ENCODE measurements at places on chromosomes 2 and 18. TPM values are rescaled to one million over a fixed set of nuclear protein-coding genes. Genes with fewer than 3 reads are reported as not detected.

DGUOK gene
- total RNA-seq = 57.9 TPM

LRP2 gene
- 11.5 TPM for total RNA-seq

COPS7B gene
- total RNA-seq = 27.7 TPM

PEX13 gene
- 61.1 TPM for total RNA-seq

ALLC gene
- not detected for total RNA-seq

KRTCAP3 gene
- 0.46 TPM for total RNA-seq

GALR1 gene
- total RNA-seq = 7.8 TPM

ALKAL2 gene
- 1.4 TPM for total RNA-seq

C18orf54 gene
- total RNA-seq = 9.2 TPM

CRYGC gene
- not detected for total RNA-seq

RGPD3 gene
- total RNA-seq = 1.2 TPM

CIDEA gene
- not detected for total RNA-seq

ZNF519 gene
- 33.4 TPM for total RNA-seq

TDRD15 gene
- under 0.01 TPM for total RNA-seq

QPCT gene
- total RNA-seq = 41.8 TPM

ASB18 gene
- total RNA-seq = 1.6 TPM

AQP12B gene
- not detected for total RNA-seq

CACNB4 gene
- 67.8 TPM for total RNA-seq

IL1B gene
- total RNA-seq = 1.2 TPM

LYG1 gene
- 0.46 TPM for total RNA-seq

SULT1C4 gene
- total RNA-seq = 15.5 TPM

CENPA gene
- 3.2 TPM for total RNA-seq

ATG4B gene
- 48.7 TPM for total RNA-seq

SLC19A3 gene
- 3.9 TPM for total RNA-seq

INHA gene
- total RNA-seq = 0.69 TPM

UGT1A8 gene
- not detected for total RNA-seq

OTOF gene
- total RNA-seq = 4.6 TPM

HOXD10 gene
- total RNA-seq = not detected

OST4 gene
- 158 TPM for total RNA-seq

GRP gene
- 1.8 TPM for total RNA-seq

SPDYA gene
- 1.2 TPM for total RNA-seq

LYPD6B gene
- 5.8 TPM for total RNA-seq

AMER3 gene
- 33.7 TPM for total RNA-seq

TWIST2 gene
- total RNA-seq = 0.23 TPM

SUCLG1 gene
- total RNA-seq = 132 TPM

MEP1B gene
- 0.23 TPM for total RNA-seq

PSMD1 gene
- 122 TPM for total RNA-seq

UGT1A10 gene
- total RNA-seq = not detected

ADNP2 gene
- total RNA-seq = 24.7 TPM

RESP18 gene
- 1.8 TPM for total RNA-seq

C2orf92 gene
- 8.1 TPM for total RNA-seq

CCL20 gene
- not detected for total RNA-seq

KHK gene
- 8.8 TPM for total RNA-seq

BUB1 gene
- total RNA-seq = 12.9 TPM

CHST10 gene
- total RNA-seq = 44.5 TPM

ADAM23 gene
- 44.1 TPM for total RNA-seq

MRPL33 gene
- total RNA-seq = 102 TPM

ABCB11 gene
- total RNA-seq = 1.2 TPM

PKDCC gene
- total RNA-seq = 13.4 TPM

SLC5A7 gene
- total RNA-seq = 14.3 TPM

STK25 gene
- total RNA-seq = 204 TPM

TXNDC2 gene
- not detected for total RNA-seq

CLASP1 gene
- total RNA-seq = 156 TPM

FAM237A gene
- total RNA-seq = 0.46 TPM
